ENCODE measurements at places on chromosomes 6 and 20.

DNA sequence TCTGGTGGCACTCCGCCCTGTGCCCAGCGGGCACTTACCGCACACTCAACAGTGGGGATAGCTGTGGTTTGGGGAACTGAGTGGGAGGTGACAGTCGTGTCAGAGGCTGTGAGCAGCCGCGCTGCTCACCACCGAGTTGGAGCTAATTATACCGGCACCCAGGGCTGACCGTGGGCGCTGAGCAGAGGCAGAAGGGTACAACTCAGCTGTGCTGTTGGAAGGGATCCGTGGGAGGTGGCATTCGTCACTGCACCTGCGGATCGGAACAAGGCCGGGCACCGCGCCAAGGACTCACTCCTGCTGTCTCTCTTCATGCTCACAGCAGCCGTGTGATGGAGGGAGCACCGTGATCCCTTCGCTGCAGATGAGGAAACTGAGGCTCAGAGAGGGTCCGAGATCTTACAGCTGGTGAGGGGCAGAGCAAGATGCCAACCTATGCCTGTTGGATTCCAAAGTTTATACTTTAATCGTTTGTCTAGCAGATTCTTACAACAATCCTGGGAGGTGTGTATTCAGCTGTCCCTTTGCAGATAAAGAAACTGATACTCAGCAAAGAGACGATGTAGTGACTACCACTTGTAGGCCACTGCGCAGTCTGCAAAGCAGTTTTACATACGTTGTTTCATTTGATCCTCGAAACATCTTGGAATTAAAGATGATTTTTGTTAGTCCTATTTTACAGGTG is 713 bp upstream of the ELMO2 start:
- DNase-seq: no peak
- no peaks in the 10 kb centered on the region for H3K36me3 ChIP-seq
- peak overlapping the region; percentile 93 for H3K4me3 ChIP-seq
- H3K27ac ChIP-seq: no peak overlapping the region
- H3K27me3 ChIP-seq: no peaks in the 10 kb centered on the region

- no peaks in the 10 kb centered on the region for H3K36me3 ChIP-seq
- no peak overlapping the region for H3K4me3 ChIP-seq
- H3K27ac ChIP-seq: no peak overlapping the region
- no peak for DNase-seq
- H3K4me1 ChIP-seq: peaks cover 6% of the 10 kb centered on the region
- no peaks in the 10 kb centered on the region for H3K27me3 ChIP-seq
Observed at GRCh38 chr6:14834851-14835530, 410.9 kb upstream of the JARID2 start.

DNA sequence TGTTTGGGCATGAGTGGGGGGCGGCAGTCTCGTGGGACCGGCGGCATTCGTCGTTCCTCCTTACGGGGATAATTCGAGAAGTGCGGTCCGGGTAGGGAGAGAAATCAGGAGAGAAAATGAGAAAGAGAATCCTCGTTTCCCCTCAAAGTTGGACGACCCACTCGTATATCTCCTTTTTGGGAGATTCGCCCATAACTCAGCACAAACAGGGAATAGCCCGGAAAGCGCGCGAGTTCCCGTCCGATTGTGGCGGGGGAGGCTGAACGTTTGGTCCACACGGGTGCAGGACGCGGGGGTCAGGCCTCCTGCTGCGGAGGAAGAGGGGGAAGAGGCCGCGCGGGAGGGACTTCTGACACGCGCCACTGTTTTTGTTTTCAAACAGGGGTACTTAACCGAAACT is 42.4 kb downstream of the POPDC3 start:
- H3K4me1 ChIP-seq: no peaks in the 10 kb centered on the region
- H3K27me3 ChIP-seq: peaks cover 13% of the 10 kb centered on the region
- no peak for DNase-seq
- no peak overlapping the region for H3K27ac ChIP-seq
- peak overlapping the region; percentile 70 for H3K4me3 ChIP-seq

DNA sequence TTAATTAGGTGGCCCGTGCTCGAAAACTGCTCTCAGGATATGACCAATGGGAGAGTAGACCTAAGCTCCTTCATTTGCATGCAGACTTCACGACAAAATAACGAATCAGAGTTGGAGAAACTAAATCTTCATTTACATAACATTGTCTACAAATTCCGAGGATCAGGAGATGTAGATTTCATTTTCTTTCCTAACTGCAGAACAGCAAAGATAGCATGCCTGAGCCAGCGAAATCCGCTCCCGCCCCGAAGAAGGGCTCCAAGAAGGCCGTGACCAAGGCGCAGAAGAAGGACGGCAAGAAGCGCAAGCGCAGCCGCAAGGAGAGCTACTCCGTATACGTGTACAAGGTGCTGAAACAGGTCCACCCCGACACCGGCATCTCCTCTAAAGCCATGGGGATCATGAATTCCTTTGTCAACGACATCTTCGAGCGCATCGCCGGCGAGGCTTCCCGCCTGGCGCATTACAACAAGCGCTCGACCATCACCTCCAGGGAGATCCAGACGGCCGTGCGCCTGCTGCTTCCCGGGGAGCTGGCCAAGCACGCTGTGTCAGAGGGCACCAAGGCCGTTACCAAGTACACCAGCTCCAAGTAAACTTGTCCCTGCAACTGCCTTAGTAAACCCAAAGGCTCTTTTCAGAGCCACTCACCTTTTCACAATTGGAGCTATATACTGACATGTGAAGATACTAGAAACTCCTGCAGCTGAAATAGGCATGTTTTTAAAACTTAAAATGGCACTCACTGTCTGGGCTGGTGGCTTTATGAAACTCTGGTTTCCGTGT is 96.5 kb downstream of the HFE start:
- H3K4me3 ChIP-seq: peak overlapping the region; percentile 96
- peak; percentile 78 for DNase-seq
- H3K36me3 ChIP-seq: no peaks in the 10 kb centered on the region
- H3K27me3 ChIP-seq: no peaks in the 10 kb centered on the region

DNA sequence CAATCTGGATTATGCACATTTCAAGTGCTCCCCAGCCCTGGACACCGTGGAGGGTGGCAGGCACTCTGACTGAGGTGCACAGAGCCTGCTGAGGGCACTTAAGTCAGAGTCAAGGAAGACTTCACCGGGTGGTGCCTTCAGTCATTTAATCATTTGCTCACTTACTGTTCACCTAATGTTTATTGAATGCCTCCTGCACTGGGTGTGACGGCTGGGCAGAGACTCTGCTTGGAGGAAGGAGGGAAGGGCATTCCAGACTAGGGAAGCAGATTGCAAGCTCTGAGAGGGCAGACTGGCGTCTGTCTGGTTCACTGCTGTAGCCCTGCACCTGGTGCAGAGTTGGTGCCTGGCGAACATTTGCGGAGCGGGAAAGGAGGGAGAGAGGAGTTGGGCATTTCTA is 54.2 kb upstream of the FAM83D start:
- no peaks in the 10 kb centered on the region for H3K27me3 ChIP-seq
- no peak for DNase-seq
- no peak overlapping the region for H3K27ac ChIP-seq
- no peak overlapping the region for H3K4me3 ChIP-seq

GRCh38 chr6:15176816-15177370 is 69.0 kb upstream of the JARID2 start:
- H3K27ac ChIP-seq: no peak overlapping the region
- no peaks in the 10 kb centered on the region for H3K4me1 ChIP-seq
- no peak overlapping the region for H3K4me3 ChIP-seq
- no peaks in the 10 kb centered on the region for H3K36me3 ChIP-seq

GRCh38 chr20:45843506-45843905 is 9.9 kb downstream of the SNX21 start:
- no peak overlapping the region for H3K4me3 ChIP-seq
- H3K27ac ChIP-seq: no peak overlapping the region
- DNase-seq: no peak
- no peaks in the 10 kb centered on the region for H3K4me1 ChIP-seq
- H3K27me3 ChIP-seq: no peaks in the 10 kb centered on the region
- peaks cover 42% of the 10 kb centered on the region for H3K36me3 ChIP-seq

- H3K27ac ChIP-seq: no peak overlapping the region
Observed at GRCh38 chr6:42227173-42227850, 9.7 kb upstream of the MRPS10 start.

GRCh38 chr20:24470746-24471582 is 1.5 kb downstream of the SYNDIG1 start:
- peak overlapping the region; percentile 91 for H3K4me3 ChIP-seq
- H3K36me3 ChIP-seq: no peaks in the 10 kb centered on the region
- H3K27me3 ChIP-seq: peaks cover 11% of the 10 kb centered on the region
- peaks cover 11% of the 10 kb centered on the region for H3K4me1 ChIP-seq
- DNase-seq: peak; percentile 50
- no peak overlapping the region for H3K27ac ChIP-seq

- DNase-seq: no peak
- no peaks in the 10 kb centered on the region for H3K4me1 ChIP-seq
- H3K36me3 ChIP-seq: no peaks in the 10 kb centered on the region
- no peak overlapping the region for H3K27ac ChIP-seq
- H3K27me3 ChIP-seq: no peaks in the 10 kb centered on the region
Observed at GRCh38 chr6:91149246-91149955, 562.5 kb upstream of the MAP3K7 start.

DNA sequence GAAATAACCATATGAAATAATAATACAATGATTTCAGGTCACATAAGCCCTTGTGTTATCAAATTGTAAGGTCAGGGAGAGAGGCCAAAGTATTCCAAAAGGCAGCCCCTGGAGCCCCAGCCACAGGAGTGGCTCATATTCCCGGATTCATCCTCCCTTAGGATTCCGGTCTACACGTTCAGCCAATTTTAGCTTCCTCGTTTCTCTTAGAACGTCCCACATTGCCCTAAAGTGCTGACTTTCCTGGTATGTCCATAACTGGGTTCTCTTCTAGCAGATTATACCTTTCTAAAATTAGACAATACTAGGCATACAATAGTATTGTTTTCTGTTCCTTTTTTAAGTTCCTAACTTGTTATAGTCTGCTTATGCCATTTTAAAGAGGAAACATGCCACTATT is 192.7 kb upstream of the NOX3 start:
- no peak overlapping the region for H3K4me3 ChIP-seq
- no peaks in the 10 kb centered on the region for H3K27me3 ChIP-seq
- no peak overlapping the region for H3K27ac ChIP-seq
- DNase-seq: no peak
- H3K4me1 ChIP-seq: peaks cover 5% of the 10 kb centered on the region
- H3K36me3 ChIP-seq: no peaks in the 10 kb centered on the region

DNA sequence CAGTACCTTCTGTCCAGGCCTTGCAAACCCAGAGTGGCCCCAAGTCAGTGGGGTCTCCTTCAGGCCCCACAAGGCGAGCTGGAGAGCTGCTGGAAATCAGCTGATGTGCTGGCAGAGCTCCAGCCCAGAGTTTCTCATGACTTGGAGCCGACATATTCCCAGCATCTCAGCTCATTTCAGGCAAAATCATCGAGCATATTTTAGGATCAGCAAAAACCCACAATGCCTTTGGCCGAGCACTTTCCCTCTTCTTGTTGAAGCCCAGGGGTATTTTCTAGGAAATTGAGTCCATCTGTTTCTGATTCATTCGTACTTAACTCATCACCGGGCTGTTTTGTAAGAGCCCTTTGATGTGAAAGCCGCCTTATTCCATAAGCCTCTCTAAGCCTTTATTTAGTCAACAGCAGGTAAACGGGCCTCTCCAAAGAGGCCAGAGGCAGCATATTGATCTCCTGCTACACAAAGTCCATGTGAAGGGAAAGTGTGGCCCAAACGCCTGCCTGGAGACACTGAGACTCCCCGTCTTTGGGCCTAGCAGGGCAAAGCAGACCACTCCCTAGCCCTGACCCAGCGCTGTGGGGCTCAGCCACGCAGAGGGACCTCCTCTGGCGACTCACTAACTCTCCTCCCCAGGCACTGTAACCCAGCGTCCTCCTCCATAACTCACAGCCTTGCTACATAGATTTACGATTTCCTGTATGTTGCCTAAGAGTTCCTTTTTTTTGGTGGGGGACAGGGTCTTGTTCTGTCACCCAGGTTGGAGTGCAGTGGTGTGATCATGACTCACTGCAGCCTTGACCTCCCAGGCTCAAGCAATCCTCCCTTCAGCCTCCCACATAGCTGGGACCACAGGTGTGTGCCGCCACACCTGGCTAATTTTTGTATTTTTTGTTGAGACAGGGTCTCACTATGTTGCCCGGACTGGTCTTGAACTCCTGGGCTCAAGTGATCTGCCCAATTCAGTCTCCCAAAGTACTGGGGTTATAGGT is 12.1 kb upstream of the C20orf203 start:
- no peak overlapping the region for H3K27ac ChIP-seq
- H3K36me3 ChIP-seq: peaks cover 8% of the 10 kb centered on the region
- H3K4me3 ChIP-seq: no peak overlapping the region
- no peak for DNase-seq
- H3K4me1 ChIP-seq: peaks cover under 1% of the 10 kb centered on the region

DNA sequence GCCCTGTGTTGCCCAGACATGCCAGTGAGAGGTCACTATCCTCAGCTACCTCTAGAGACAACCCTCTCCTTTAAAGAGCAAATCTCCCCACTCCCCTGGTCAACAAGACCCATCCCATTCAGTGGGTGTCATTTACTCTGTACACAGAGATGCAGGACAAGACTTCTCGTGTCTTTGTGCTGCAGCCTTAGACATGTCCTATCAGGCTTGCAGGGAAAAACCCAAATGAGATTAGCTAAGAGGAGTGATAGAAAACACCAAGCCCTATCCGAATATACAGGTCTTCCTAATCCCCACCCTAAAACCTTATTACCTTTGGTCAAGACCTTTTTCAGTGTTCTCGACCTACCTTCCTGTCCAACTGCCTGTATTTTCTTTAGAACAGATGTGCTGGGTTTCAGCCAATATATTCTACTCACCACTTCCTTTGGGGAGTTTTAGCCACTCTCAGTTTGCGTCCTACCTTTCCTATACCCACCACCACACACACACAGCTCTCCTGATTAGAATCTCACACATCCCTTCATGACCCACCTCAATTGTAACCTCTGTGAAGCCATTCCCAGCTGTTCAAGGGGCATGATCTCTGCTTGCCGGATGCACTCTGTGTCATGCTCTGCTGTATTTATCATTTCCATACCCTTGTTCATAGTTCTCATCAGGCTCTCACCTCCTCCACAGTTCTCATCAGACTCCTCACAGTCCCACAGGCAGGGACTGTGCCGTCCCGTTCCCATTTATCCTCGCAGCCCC is 39.7 kb downstream of the TRAM2 start:
- no peaks in the 10 kb centered on the region for H3K27me3 ChIP-seq
- DNase-seq: no peak
- H3K4me3 ChIP-seq: no peak overlapping the region
- H3K27ac ChIP-seq: no peak overlapping the region
- H3K4me1 ChIP-seq: peaks cover 16% of the 10 kb centered on the region
- H3K36me3 ChIP-seq: peaks cover 4% of the 10 kb centered on the region

- no peak for DNase-seq
- H3K27me3 ChIP-seq: no peaks in the 10 kb centered on the region
- no peaks in the 10 kb centered on the region for H3K36me3 ChIP-seq
- no peak overlapping the region for H3K27ac ChIP-seq
- peaks cover 13% of the 10 kb centered on the region for H3K4me1 ChIP-seq
- no peak overlapping the region for H3K4me3 ChIP-seq
Observed at GRCh38 chr6:39276379-39276995, 37.7 kb downstream of the KCNK17 start.

DNA sequence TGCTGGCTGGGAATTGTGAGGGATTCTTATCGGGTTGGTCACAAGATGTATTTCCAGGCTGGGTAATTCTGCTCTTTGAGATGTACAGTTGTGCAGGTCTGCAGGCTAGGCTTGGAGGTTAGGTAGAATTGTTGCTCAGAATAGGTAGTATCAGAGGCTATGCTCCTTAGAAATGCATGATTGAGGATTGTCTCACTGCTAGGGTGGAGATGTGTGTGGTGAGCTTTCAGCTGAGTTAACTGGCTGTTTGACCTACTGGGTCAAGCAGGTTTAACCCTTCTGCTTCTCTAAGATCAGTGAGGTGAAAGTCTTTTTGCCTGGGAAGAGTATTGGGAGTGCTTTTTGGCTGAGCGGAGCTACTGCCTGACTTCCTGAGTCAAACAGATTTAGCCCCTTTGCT is 701.1 kb downstream of the UTRN start:
- no peaks in the 10 kb centered on the region for H3K4me1 ChIP-seq
- H3K27me3 ChIP-seq: no peaks in the 10 kb centered on the region
- no peak overlapping the region for H3K27ac ChIP-seq
- no peak for DNase-seq
- H3K4me3 ChIP-seq: no peak overlapping the region
